ENCODE measurements at places on chromosomes 2 and 18. TPM values are rescaled to one million over a fixed set of nuclear protein-coding genes. Genes with fewer than 3 reads are reported as not detected.
A peak's percentile ranks its signal among the peaks of the same experiment; 100 is the strongest.

The DSG2 gene
- total RNA-seq = 138 TPM

DNA sequence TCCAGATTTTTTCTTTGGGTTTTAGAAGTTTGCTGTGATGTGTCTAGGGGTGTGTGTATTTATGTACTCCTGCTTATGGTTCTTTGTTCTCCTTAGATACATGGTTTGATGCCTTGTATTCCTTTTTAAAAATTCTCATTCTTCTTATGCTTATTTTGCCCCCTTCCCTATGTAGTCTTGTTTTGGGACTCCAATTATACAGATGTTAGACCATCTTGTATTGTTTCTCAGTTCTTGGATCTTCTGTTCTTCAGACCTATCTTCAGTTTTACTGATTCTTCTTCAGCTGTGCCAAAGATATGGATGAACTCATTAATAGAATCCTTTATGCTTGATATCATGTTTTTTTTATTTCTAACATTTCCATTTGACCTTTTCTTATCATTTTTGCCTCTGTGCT lies 14.2 kb upstream of the MSL3B start:
- no peaks in the 10 kb centered on the region for H3K36me3 ChIP-seq
- no peaks in the 10 kb centered on the region for H3K27me3 ChIP-seq
- no peak overlapping the region for H3K4me3 ChIP-seq
- no peak for DNase-seq
- H3K27ac ChIP-seq = no peak overlapping the region

GRCh38 chr2:106054880-106055655 lies 139.0 kb downstream of the UXS1 start:
- H3K27ac ChIP-seq = no peak overlapping the region
- DNase-seq = no peak
- H3K36me3 ChIP-seq = no peaks in the 10 kb centered on the region
- H3K4me1 ChIP-seq = no peaks in the 10 kb centered on the region
- H3K4me3 ChIP-seq = no peak overlapping the region

The IL36G gene
- total RNA-seq = not detected

The ANKRD30BL gene
- not detected for total RNA-seq

DNA sequence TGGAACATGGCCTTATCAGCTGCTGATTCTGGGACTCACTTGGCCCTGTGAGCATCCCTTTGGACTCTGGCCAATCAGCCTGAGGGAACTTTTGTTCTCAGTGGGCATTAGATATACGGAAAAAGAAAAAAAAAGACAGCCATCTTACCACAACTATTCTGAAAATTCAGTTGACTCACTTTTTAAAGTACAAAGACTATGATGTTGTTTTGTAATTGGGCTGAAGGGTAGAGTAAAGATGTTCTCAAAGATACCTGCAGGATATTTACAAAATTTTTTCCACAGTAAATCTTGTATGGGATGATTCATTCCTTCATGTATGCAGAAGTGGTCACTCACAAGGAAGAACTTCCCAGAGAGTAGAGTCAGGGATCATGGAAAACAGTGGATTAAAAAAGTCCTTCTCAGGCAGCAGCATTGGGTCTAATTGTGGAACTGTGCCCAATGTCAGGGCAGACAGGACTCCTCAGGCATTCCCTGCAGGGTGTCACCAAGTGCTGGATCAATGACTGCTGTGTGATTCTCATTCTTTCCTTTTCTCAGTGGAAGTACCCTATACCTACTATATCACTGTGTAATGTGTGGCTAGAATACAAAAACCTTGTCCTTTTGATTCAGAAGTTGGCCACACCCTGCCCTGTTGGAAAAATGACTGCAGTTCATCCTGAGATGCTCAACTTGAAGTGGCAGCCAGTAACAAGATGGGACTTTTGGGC lies 35.4 kb downstream of the SULT1C4 start:
- H3K4me3 ChIP-seq = no peak overlapping the region
- H3K4me1 ChIP-seq = no peaks in the 10 kb centered on the region
- no peak overlapping the region for H3K27ac ChIP-seq
- no peak for DNase-seq
- H3K27me3 ChIP-seq = no peaks in the 10 kb centered on the region

The MC5R gene
- total RNA-seq = 0.31 TPM

The LIMS4 gene
- total RNA-seq = 1.4 TPM

DNA sequence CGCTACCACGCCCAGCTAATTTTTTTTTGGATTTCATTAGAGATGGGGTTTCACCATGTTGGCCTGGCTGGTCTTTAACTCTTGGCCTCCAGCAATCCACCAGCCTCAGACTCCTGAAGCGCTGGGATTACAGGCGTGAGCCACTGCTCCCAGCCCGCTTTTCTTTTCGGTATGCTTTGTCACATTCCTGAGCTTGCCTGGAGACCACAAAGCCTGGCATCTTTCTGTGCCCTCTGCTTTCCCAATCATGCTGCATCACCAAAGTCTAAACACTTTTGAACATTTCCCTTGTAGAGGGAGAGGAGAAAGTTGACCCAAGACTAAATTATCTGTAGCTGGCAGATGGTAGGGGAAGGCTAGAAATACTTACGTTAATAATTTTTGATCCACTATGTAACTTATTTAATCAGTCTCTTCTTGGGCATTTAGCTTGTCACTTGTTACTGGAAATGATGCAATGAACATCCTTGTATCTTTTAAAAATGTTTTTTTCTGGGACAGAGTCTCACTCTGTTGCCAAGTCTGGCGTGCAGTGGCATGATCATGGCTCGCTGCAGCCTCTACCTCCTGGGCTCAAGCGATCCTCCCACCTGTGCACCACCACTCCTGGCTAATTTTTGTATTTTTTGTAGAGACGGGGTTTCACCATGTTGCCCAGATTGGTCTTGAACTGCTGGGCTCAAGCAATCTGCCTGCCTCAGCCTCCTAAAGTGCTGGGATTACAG lies 2.7 kb upstream of the NPC1 start:
- no peak overlapping the region for H3K27ac ChIP-seq
- DNase-seq = no peak
- H3K4me1 ChIP-seq = no peaks in the 10 kb centered on the region
- H3K27me3 ChIP-seq = no peaks in the 10 kb centered on the region

- no peak for DNase-seq
- no peak overlapping the region for H3K27ac ChIP-seq
- H3K36me3 ChIP-seq = no peaks in the 10 kb centered on the region
- no peak overlapping the region for H3K4me3 ChIP-seq
- H3K4me1 ChIP-seq = no peaks in the 10 kb centered on the region
Measured at GRCh38 chr18:57841568-57841967, 38.5 kb upstream of the ATP8B1 start.

GRCh38 chr2:113895819-113896563 lies 6.1 kb downstream of the ACTR3 start:
- H3K4me1 ChIP-seq = peaks cover 8% of the 10 kb centered on the region
- no peak overlapping the region for H3K4me3 ChIP-seq
- no peaks in the 10 kb centered on the region for H3K27me3 ChIP-seq
- DNase-seq = no peak

DNA sequence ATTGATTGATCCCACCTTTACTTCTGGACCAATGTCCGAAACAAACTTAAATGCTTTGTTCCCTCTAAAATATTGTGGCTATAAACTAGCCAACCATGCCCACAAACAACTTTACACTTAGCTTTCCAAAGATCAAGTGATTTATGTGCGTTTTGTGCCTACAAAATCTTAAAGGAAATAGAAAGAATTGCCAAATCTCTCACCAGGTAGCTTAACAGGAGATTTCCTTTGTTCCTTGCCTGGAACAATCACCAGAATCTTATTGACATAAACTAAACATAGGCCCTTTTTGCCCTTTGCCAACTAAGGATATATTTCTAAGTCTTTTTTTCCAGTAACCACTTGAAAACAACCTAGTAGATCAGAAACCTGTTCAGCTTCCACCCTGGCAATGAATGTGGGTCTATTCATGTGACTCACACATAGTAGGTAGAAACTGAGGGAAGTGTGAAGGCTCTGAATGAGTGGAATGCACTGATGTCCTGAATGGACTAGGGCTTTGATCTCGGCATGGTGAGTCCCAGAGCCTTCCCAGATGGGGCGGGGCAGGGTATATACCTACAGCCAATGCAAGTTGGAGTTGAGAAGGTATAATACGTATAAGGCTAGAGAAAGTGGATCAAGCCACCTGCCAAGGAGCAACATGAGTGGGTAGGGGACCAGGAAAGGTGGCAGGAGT lies 94.6 kb upstream of the PPP1CB start:
- no peaks in the 10 kb centered on the region for H3K36me3 ChIP-seq
- H3K4me3 ChIP-seq = no peak overlapping the region
- no peaks in the 10 kb centered on the region for H3K27me3 ChIP-seq

- no peak for DNase-seq
- no peaks in the 10 kb centered on the region for H3K4me1 ChIP-seq
- H3K36me3 ChIP-seq = no peaks in the 10 kb centered on the region
- H3K27ac ChIP-seq = no peak overlapping the region
- no peak overlapping the region for H3K4me3 ChIP-seq
Measured at GRCh38 chr2:246489-247144, 17.2 kb downstream of the SH3YL1 start.

The TMEM37 gene
- total RNA-seq = 11.0 TPM

- no peak overlapping the region for H3K27ac ChIP-seq
- no peaks in the 10 kb centered on the region for H3K36me3 ChIP-seq
- DNase-seq = no peak
- no peaks in the 10 kb centered on the region for H3K4me1 ChIP-seq
- no peak overlapping the region for H3K4me3 ChIP-seq
Measured at GRCh38 chr18:5466256-5466655, 77.5 kb downstream of the EPB41L3 start.

DNA sequence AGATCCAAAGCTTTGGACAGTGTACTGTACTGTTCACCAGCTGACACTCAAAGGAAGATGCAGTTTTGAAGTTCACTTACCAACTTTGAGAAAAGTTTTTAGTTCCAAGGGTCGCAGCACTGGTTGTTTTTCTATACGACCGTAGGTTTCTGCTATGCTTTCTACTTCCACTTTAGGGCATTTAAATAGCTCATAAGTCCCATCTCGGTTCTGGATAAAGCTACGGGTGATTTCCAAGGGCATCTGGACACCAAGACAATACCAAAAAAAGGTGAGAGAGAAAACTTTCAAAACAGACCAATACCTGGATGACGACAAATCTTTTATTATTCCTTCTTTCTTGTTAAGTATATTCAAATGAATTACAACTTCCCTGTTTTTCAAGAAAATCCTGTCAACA lies 30.3 kb downstream of the C2orf42 start:
- no peak overlapping the region for H3K4me3 ChIP-seq
- no peaks in the 10 kb centered on the region for H3K27me3 ChIP-seq
- no peak overlapping the region for H3K27ac ChIP-seq
- no peaks in the 10 kb centered on the region for H3K4me1 ChIP-seq

The FBXO15 gene
- 0.84 TPM for total RNA-seq

- H3K36me3 ChIP-seq = no peaks in the 10 kb centered on the region
- no peaks in the 10 kb centered on the region for H3K4me1 ChIP-seq
- no peaks in the 10 kb centered on the region for H3K27me3 ChIP-seq
- no peak for DNase-seq
- no peak overlapping the region for H3K4me3 ChIP-seq
- H3K27ac ChIP-seq = no peak overlapping the region
Measured at GRCh38 chr2:63654959-63655358, 66.2 kb downstream of the MDH1 start.

The MAT2A gene
- 307 TPM for total RNA-seq

DNA sequence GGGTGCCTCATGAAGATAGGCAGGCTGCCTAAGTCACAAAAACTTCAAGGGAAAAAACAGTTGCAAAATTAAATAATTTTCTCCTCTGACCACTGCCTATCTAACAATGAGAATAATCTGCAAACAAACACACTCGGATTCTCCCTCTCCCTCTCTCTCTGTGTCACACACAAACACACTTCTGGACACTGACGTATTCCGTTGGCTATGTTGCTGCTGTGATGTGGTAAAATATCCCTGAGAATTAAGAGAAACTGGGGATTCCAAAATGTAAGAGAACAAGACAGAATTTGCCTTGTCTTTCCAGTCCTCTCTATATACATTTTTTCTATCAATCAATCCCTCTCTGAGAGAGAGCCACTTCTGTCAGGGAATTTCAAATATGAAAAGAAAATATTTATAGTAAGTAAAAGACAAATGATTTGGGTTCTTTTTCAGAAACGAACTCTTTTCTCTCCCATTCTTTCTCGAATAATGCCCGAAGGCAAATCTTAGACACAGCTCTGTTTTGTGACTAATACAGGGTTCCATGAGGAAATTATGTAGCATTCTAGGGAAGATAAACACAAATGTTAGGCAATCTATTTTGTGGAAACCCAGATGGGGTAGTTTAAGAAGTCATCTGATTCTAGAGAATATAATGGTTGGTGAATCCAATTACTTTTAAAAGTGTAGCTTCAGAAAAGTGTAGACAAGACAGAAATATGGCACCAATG lies 310.3 kb upstream of the CYP26B1 start:
- no peaks in the 10 kb centered on the region for H3K36me3 ChIP-seq
- DNase-seq = no peak
- no peaks in the 10 kb centered on the region for H3K27me3 ChIP-seq
- no peak overlapping the region for H3K4me3 ChIP-seq
- no peak overlapping the region for H3K27ac ChIP-seq

GRCh38 chr2:117359266-117359914 lies 455.1 kb upstream of the DDX18 start:
- no peak for DNase-seq
- H3K36me3 ChIP-seq = no peaks in the 10 kb centered on the region
- H3K4me3 ChIP-seq = no peak overlapping the region
- no peaks in the 10 kb centered on the region for H3K4me1 ChIP-seq

The SP140 gene
- total RNA-seq = 1.7 TPM

The MOGAT1 gene
- 0.67 TPM for total RNA-seq

- no peak overlapping the region for H3K4me3 ChIP-seq
- H3K27ac ChIP-seq = no peak overlapping the region
- DNase-seq = peak; percentile 80
- H3K4me1 ChIP-seq = no peaks in the 10 kb centered on the region
- no peaks in the 10 kb centered on the region for H3K36me3 ChIP-seq
Measured at GRCh38 chr2:100984892-100985307, 17.2 kb upstream of the RPL31 start.

DNA sequence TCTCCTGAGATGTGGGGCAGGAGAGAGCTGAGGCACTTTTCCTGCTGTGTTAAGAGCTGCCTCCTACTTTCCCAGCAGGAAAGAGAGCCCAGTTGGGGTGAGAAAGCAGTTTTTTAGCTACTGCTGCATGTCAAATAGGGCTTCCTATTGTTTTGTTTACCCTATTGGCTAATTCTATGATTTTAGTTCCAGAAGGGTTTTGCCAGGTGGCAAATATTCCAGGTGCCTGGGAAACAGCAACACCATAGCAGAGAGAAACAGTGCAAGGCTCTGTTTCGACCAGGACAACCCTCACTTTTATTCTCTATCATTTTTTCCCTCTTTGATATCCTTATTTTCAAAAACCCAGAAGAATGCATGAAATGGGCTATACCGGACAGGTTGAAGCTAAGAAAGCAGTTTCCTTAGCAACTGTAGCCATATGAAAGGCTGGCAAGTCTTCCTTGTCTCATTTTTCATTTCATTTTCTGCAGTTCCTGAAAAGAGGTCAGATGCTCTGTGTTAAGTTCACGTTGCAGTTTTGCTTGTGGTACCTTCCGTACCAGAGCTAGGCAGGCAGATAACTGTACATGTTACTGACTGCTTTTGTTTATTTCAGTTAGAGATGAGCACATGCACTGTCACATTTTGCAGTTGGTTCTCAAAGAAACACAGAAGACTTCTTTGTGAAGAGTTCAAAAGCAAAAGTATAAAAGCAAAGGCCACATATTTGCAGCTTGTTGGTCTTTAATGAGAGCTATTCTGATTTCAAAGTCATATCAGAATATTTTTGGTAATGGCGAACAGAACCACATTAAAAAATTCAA lies 84.8 kb downstream of the AQP4 start:
- no peak overlapping the region for H3K27ac ChIP-seq
- DNase-seq = no peak
- peaks cover 3% of the 10 kb centered on the region for H3K4me1 ChIP-seq
- H3K27me3 ChIP-seq = no peaks in the 10 kb centered on the region
- no peaks in the 10 kb centered on the region for H3K36me3 ChIP-seq
- H3K4me3 ChIP-seq = no peak overlapping the region

The ZSWIM2 gene
- total RNA-seq = not detected

Data from H1 (cell line).